Aorta (tissue), 5 donors: ENCODE measurements at places on chromosomes 6 and 20. TPM values are rescaled to one million over a fixed set of nuclear protein-coding genes. Genes with fewer than 3 reads are reported as not detected.

GRCh38 chr20:41167481-41168253, 30.3 kb downstream of the PLCG1 start:
- DNase-seq, result no peak

DNA sequence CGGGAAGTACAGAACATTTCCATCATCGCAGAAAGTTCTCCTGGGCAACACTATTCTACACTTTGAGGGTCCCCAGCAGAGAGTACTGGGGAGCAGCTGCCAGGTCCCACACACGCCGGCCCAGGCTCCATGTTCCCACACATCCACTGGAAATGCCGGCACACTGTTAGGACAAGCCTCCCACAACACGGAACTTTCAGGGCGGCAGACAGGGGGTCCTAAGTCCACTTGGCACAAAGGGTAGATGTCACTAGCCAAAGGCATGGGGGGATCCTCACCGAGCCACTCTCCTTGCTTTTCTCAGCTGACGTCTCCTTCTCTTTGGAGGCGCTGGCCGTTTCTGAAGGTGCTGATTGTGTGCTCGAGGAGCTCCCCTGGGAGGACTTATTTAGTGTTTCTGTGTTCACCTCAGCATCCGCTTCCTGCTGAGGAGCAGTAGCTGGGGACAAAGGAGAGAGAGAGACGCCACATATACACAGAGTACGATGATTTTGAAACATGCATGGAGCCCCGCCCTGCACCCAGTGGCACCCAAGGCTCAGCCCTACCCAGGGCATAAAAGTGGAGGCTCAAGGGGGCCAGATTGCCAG, 135.4 kb downstream of the ZMYND8 start:
- DNase-seq, result no peak

GRCh38 chr6:4999586-4999985, 4.3 kb downstream of the RPP40 start:
- DNase-seq, result no peak

FHL5 gene
- 413 TPM for total RNA-seq

HEY2 gene
- total RNA-seq, result 23.9 TPM
